Cortex of kidney (tissue), 1 donor: ENCODE measurements at places on chromosomes 5 and 9.

DNA sequence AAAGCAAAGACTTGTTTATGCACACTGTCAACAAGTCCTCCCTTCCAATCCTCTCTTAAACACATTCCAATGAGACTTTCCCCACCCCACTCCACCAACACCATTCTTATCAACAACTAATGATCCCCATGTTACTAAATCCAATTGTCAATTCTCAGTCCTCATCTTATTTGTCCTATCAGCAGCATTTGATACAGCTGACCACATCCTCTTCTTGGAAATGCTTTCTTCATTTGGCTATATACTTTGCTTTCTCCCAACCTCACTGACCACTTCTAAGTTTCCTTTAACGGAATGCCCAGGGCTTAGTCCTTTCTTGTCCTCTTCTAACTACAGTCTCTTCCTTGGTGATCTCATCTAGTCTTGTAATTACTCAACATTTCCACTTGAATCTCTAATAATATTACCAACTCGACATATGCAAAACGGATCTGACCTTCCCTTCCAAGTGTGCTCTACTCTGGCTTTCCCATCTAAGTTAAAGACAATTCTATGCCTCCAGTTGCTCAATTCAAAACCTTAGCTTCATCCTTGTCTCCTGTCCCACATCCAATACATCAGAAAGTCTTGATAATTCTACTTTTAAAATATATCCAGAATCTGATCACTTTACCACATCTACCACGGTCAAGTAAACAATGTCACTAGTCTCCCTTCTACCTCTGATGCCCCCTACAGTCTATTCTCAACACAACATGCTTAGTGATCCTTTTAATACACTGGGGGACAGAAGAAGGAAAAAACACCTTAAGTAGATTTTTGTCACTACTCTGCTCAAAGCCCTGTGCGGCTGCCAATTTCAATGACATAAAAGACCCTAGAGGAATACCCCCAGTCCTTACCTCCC lies 25.5 kb downstream of the AGTPBP1 start:
- no peak for DNase-seq

DNA sequence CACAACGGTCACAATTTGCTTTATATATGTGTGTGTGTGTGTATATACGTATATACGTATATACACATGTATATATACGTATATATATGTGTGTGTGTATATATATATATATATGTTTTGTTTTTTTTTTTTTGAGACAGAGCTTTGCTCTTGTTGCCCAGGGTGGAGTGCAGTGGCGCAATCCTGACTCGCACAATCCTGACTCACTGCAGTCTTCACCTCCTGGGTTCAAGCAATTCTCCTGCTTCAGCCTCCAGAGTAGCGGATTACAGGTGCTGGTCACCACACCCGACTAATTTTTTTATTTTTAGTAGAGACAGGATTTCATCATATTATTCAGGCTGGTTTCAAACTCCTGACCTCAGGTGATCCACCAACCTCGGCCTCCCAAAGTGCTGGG lies 3.1 kb downstream of the RNF38 start:
- no peak for DNase-seq

DNA sequence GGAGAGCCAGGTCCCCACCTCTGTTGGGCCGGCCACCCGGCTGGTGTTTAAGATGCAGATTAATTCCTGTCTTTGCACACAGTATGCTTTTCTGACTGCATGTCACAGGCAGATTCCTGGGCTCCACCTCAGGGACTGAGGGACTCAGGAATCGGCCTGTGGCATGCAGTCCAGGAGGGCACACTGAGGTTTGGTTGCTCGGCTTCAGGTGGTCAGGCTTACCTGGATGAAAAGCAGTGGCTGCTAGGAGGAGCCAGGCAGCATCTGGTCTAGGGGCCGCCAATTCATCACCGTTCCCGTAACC lies 1.1 kb downstream of the WDR5 start:
- DNase-seq, result no peak

DNA sequence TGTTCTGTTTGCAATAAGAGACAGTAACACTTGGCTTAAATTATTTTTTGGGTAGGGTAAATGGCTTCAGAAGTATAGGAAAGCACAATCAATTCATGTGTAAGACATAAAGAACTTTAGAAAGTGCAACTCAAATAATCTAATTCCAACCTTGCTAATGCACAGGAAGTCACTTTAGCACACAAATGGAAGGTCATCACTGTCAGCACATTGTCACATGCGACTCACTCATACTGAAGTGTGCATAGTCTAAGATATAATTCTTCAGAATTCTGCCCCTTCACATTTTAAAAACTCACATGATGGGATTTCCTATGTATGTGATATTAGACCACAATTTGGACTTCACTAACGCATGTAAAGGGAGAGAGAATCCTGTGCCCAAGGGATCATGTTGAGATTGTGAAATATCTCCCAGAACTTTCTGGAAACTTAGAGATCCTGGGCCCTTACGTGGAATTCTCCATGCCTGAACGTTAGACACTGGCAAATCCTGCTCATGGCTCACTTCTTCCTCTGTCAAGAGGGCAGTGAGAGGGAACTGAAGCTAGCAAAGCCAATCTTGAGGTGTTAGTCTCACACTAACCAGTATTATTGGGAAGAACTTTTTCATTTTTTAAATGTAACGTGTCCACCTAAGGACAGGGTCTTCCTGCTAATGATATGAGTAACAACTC lies 403.2 kb upstream of the PTGER4 start:
- no peak for DNase-seq

GRCh38 chr9:134366223-134367031 lies 40.2 kb downstream of the RXRA start:
- DNase-seq, result no peak

GRCh38 chr5:69134126-69134525 lies 32.8 kb upstream of the CCNB1 start:
- no peak for DNase-seq

DNA sequence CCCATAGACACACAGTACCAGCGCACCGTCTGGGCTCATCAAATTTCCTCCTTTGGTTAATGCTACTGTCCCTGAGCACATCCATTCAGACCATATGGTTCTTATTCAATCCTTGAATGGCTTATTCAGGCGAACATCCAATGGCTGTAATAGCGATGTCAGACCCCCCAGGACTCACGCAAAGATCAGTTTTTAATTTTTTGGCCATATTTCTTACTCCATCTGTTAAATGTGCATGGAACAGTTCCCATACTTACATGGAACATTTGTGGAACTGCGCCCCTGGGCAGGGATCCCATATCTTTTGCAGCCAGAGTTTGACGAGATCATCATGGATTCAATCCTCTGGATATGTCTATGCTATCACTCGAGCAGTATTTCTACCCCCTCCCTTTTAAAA lies 213.2 kb downstream of the ADAMTS6 start:
- no peak for DNase-seq

GRCh38 chr5:95989283-95990048 lies 27.8 kb upstream of the ELL2 start:
- no peak for DNase-seq
